Neural crest cell (in vitro differentiated cells): ENCODE measurements at places on chromosomes 7 and 10.

GRCh38 chr10:29301359-29301910 is 12.6 kb downstream of the LYZL1 start:
- DNase-seq = no peak

DNA sequence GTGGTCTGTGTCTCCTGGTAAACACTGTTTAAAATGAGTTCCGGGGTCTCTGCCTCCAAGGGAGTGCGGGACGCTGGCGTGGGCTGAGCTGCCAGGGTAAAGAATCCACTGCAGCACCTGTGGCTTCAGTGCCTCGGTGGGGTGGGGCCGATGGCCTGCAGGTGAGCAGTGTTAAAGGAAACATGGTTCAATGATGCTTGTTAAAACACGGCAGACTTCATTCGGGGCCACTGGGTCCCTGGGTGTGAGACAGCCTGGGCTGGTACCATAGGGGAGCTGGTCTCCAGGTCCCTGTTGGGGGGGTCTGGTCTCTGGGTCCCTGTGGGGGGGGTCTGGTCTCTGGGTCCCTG is 24.9 kb upstream of the KNDC1 start:
- no peak for DNase-seq

GRCh38 chr7:30047124-30047523 is 18.9 kb downstream of the PLEKHA8 start:
- no peak for DNase-seq

DNA sequence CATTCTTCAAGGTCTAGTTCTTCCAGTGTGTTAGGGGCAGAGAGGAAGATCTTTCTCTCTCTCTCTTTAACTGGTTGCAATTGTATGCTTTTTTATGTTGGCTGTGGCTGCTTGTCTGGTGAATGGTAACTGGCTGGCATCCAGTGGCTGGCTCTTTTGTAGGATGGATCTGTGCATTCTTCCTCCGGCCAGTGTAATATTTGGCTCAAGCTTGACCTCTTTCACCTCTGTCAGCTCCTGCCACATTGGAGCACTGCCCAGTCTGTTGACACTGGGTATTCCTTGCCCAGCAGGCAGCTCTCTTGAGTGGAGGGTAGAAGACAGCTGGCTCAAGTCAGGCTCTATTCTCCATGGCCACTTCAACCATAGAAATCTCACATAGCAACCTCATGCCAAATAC is 528.3 kb downstream of the PHTF2 start:
- no peak for DNase-seq

DNA sequence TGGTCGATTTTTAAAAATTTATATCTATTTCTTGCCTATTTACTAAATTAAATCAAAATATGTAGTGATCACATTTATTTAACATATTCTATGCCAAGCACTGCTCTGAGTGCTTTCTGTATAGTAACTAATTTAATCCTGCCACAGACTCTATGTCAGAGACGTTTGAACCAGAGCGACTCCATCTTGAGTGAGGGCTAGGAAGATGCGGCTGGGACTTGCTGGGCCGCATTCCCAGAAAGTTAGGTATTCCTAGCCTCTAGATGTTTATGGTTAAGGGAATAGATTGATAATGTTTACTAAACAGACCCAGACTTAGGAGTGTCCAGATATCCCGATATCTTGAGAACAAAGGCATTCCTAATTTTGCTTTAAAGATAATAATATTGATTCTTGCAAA is 3.2 kb upstream of the GSTO1 start:
- DNase-seq = no peak

DNA sequence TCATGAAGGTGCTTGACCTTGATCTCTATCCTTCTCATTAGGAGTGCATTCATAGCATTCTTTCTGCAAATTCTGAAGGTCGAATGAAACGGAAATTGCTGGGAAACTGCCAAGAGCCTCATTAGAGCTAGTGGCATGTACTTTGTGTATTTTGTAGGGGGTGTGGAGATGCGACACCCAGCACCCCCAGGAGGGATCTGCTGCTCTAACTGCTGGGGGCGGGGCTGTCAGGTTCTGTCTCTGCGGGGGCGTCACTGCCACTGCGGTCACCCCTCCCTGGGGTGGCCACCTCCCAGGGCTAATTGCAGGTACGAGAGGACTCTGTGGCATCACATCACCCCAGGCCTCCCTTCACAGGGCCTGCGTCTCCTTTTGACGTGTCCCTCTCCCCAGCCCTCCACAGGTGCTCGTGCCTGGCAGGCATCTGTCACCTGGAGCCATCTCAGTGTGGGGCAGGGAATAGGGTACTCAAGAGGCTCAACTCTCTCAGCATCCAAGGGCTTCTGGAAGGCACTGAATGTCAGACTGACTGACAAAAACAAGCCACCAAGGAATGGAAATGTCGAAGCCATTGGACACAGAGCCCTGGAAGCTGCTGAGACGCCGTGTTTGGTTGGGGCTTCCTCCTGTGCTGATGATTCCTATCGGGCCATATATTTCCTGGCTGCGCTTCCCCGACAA is 151.1 kb downstream of the ACTR3B start:
- DNase-seq = no peak

GRCh38 chr7:14978687-14979086 is 76.1 kb upstream of the DGKB start:
- no peak for DNase-seq

DNA sequence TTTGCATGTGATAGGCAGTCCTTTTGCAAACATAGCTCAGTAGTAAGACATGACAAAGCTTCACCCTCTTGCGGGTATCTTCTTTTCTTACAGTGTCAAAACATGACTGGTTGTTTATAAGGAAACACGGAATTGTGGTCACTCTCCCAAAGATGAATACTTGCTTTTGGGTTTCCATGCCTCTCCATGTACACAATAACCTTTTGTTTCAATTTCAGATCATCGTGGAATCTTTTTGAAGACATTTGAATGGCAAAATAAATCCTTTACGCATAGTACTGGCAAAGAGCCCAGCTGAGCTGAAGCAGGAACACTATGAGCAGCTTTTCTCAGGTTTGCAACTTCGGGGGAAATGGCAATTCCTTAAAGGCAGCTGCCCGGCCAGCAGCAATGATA is 156.8 kb upstream of the FRMD4A start:
- no peak for DNase-seq

- no peak for DNase-seq
Observed at GRCh38 chr7:99275496-99275895, 2.9 kb downstream of the MYH16 start.

GRCh38 chr10:91820144-91820543 is 21.9 kb downstream of the TNKS2 start:
- no peak for DNase-seq

DNA sequence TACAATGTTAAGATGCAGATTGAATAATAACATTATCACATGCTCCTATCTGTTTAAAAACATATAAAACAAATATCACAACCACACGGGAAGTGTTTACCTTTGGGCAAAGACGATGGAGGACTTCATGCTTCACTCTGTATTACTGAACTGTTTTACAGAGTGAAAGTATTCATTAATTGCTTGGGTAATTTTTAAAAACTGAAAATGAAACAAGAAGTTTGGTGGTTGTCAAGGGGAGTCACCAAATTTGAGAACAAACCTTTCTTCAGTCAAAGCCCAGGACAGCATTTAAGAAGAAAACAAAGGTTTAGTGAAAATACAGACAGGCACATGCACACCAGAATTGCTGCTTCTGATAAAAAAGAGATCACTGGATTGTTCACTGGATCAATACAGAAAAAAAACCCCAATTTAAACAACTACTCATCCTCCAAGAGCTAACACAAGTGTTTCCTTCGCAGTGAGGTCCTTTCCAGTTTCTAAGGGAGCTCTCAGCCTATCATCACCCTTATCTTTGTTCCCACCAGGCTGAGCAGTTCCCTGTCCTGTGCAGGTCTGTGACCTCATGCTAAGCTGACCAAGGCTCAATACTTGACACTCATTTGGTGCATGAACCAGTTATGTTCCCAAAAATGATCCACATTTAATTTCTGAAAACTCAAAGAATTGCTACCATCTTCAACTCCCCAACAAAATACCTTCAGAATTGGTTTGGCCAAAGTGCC is 8.8 kb downstream of the PARP12 start:
- DNase-seq = no peak

- no peak for DNase-seq
Observed at GRCh38 chr7:92745241-92745640, 91.1 kb downstream of the CDK6 start.

GRCh38 chr10:30047924-30048531 is 11.4 kb downstream of the JCAD start:
- DNase-seq = no peak

DNA sequence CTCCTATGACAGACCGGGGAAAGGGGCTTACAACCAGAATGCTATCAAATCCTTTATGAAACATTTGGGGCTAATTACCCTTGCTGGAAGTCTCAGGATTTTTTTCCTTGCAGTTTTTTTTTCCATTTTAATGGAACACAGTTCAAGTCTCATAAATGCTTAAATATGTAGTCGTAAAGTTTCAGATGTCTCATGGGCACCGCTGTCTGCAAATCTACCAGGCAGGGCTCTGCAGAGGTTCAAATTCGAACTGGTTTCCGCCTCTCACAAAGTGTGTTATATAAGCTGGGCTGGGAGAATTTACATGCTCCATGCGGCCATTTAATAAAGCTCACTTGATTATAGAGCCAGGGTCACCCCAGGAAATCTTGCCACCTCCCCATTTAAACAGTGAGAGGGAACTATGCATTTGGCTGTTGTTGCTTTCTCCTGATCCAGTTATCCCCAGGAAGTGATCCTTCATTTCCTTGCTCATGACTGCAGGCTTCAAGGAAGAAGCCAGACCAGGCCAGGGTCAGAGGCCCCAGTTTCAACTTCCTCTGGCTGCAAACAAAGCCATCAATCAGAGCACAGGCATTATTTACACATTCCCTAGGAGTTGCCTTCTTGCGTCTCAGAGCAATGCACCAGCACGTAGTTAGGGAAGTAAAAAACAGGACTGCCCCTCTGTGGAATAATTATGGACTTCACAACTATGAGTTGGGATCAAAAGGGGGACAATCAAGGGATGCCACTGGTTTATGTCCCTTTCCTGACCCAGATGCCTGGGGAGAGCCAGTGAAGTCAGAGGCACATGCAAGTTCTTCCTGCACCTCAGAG is 358.8 kb downstream of the PRPF18 start:
- DNase-seq = peak; percentile 17

DNA sequence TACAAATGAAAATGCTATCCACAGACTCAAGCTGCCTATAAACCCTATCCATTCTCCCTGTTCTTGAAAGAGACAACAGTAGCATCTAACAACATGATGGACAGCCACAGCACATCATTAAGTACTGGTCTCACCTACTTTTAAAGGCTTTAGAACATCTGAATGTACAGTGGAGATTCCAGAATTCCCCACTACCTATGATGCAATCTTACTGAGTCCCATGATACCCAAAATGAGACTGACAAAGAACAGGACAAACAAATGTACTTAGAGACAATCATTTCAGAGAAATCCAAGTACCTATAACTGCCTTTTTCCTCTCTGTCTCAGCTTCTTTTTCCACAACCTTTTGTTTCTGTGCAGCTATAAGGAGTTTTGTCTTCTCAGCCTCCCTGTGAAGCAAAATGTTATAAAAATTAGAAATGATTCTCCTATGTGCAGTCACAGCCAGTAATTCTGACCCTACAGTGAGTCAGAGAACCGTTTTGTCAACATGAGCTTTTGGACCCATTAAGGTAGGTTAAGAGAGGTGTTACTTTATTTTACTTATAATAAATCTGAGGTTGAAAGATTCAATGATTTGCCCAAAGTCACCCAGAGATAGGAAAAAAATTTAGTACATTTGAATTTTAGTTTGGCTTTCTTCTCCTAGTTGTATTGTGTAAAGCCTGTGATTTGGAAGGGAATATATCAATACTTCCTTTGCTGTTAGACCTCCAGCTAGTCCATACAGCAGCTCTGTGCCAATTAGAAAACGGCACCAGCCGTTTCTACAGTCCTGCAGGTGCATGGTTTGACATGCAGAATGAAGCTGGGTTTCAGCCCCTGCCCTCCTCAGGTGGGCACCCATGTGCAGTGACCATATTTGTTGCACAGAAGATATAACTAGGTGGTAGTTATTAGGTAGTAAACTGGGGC is 21.9 kb downstream of the ERLIN1 start:
- DNase-seq = no peak

DNA sequence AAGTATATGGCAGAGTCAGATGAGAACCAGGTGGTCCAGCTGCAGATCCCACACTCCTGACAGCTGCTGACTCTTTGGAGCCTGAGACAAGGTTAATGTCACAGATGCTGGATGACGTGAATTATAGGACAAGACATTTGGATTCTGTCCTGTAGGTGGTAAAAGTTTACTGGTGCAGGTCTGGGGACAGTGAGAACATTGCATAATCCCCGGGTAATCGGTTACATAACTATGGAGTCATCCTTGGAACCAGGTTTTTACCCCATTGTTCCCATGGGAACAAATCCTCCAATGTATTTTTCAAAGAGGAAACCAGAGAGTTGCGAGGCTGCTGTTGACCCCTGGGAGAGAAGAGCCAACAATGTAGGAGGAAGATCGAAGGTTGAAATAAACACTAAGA is 27.5 kb upstream of the ZCCHC24 start:
- DNase-seq = no peak

- no peak for DNase-seq
Observed at GRCh38 chr10:61503051-61503450, 49.9 kb upstream of the TMEM26 start.

DNA sequence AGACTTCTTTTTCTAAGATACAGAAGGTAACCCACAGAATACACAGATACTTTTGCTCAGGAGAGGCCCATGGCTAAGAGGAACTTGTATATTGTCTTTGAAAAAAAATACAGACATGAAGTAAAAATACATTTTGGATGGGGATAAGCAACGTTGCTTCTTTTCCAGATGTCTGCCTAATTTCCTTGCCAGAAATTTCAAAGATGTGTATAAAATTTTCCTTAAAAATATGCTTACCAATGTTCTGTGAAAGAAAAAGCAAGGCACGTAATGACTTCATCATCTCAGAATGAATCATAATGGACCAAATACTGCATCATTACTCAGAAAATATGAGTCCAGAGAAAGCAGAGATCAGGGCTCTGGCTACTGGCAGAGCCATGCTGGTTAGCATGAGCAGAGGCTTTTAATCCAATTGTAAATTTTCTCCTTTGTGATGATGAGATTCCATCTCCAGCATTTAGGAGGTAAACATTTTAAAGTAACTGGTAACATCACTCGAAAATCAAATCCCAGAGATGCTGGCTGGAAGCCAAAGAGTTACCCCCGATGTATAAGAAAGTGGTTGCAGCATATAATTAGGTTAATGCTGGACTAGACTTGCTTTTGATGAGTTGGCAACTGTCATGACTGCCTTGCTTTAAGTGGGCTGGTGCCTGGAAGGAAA is 272.5 kb downstream of the SEMA3A start:
- DNase-seq = no peak

GRCh38 chr7:99498546-99498944 is 1.5 kb downstream of the ZNF394 start:
- no peak for DNase-seq
